Caki2 (cell line): ENCODE measurements at places on chromosomes 1 and 21.
A peak's percentile ranks its signal among the peaks of the same experiment; 100 is the strongest.

DNA sequence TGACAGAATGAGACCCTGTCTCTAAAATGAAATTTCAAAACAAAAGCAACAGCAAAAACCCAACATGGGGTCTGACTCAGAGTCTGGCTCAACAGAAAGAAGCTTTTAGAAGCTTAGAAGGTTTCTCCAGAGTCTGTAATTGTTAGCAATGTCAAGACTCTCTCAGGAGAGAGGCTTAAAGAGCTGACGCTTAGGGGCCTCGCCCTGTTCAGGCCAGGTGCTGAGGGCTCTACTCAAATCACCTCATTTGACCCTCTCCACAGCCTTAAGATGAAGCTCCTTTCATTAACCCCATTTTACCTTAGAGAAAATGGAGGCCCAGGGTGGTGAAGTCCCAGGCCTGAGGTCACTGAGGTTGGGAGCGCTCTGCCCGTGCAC lies 5.3 kb upstream of the KIF17 start:
- DNase-seq = no peak

- DNase-seq = no peak
These were observed 122.6 kb downstream of the CRYAA start for GRCh38 chr21:43291347-43291950.

GRCh38 chr1:76864383-76864782 lies 2.9 kb upstream of the ST6GALNAC5 start:
- no peak for DNase-seq

DNA sequence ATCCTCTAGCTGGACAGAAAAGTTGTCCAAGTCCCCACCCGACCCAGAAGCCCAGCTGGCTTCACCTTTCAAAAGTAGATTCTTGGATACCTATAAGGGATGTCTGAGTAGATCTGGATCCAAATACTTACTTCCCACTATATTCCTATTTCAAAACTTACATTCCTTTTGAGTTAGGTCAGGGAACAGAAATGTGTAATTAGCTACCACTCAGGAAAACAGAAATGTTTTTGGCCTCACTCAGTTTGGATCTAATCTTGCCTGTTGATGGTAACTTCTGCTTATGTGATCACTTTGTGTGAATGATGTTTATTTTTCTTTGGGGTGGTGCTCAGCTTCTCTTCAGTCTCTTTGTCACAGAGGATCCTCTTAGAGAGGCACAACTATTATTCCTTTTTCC lies 814.4 kb upstream of the RGS18 start:
- DNase-seq = peak; percentile 56

- DNase-seq = no peak
These were observed 2.5 kb downstream of the INKA2 start for GRCh38 chr1:111736548-111737215.
